H1 (cell line): ENCODE measurements at places on chromosomes 13 and 19. TPM values are rescaled to one million over a fixed set of nuclear protein-coding genes. Genes with fewer than 3 reads are reported as not detected.

TEX26 gene
- not detected in 2 replicates for total RNA-seq

NTN5 gene
- total RNA-seq = 0.15 and 0.47 TPM in 2 replicates

TSHZ3 gene
- 9.3 and 12.3 TPM in 2 replicates for total RNA-seq

- H3K27me3 ChIP-seq = no peaks in the 10 kb centered on the region
- no peaks in the 10 kb centered on the region for H3K36me3 ChIP-seq
- peak; percentile 94 for DNase-seq
- no peak overlapping the region for H3K27ac ChIP-seq
- H3K4me1 ChIP-seq = peaks cover 8% of the 10 kb centered on the region
Measured at GRCh38 chr19:53908106-53908934, 758 bp upstream of the CACNG7 start.

DNA sequence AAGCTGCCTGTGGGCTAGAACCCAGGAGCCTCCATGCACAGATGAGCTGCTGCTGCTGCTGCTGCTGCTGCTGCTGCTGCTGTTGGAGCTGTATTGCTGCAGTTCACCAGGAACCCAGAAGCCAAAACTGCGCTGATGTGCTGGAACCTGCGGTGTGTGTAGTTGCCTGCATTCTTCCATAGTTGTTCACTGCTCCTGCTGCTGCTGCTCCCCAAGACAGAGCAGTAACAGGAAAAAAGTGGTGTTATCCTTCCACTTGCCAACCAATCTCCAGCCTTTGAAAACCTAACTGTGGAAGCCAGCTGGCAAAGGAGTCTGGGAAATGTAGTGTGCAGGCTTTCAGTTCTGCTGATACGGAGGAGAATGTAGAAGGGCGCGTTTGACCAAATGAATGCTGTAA, 37.9 kb downstream of the ARHGAP35 start:
- no peak overlapping the region for H3K4me3 ChIP-seq
- no peaks in the 10 kb centered on the region for H3K27me3 ChIP-seq
- H3K4me1 ChIP-seq = no peaks in the 10 kb centered on the region; the same call in 1 of the 2 replicates
- H3K27ac ChIP-seq = no peak overlapping the region
- DNase-seq = no peak
- no peaks in the 10 kb centered on the region for H3K36me3 ChIP-seq

DNA sequence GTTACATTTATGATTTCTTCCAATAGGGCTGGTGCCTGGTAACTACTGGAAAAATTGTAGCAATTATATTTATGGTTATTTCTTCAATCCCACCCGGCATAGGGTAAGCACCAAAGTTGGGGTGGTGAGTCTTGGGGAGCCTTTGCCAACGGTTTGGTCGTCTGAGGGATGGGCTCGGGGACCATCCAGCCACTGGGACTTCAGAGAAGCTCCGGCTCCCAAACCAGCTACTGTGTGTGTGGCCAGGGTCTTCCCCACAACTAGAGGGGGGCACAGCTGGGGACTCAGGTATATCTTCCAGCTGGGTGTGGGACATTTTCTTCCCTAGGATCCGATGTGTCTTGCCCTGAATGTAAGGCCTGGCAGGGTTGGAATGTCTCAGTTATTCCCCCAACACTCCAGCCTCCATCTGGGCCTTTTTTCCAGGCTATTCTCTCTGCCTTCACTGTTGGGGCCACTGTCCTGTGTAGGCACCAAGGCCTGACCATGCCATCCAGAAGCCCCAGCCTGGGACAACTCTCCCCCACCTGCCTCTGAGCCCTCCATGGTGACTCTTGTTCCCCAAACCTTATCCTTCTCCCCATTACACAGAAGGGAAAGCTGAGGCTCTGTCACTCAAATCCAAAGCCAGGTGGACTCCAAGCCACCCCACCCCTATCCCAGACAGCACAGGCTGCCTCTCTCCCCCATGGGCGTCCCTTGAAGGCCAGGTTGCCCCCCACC, 1.1 kb upstream of the IFI30 start:
- H3K36me3 ChIP-seq = peaks cover 4% of the 10 kb centered on the region; the same call in 1 of the 2 replicates
- peaks cover 17% of the 10 kb centered on the region for H3K27me3 ChIP-seq
- no peaks in the 10 kb centered on the region for H3K4me1 ChIP-seq
- no peak for DNase-seq
- no peak overlapping the region for H3K27ac ChIP-seq

DNA sequence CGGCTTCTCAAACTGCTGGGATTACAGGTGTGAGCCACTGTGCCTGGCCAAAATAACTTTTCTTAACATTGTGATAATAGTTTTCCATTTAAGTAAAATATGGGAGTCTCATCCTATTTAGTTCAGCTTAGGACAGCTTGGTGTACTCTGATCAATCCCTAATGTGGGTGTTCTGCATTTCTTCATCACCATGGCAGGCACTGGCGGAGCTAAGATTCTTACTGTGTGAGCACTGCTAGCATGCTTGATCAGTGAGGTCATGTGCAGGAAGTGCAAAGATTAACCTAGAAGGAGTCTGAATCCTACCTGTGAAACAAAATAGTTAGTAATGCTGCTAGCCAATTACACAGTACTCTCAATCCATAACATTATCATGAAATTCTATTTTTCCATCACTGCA, 1684.2 kb upstream of the SLC10A2 start:
- no peak overlapping the region for H3K27ac ChIP-seq
- no peaks in the 10 kb centered on the region for H3K27me3 ChIP-seq
- no peak for DNase-seq
- no peaks in the 10 kb centered on the region for H3K4me1 ChIP-seq
- H3K4me3 ChIP-seq = no peak overlapping the region

- peak; percentile 98 for DNase-seq
- no peaks in the 10 kb centered on the region for H3K36me3 ChIP-seq
- no peaks in the 10 kb centered on the region; the same call in none of the 2 replicates for H3K4me1 ChIP-seq
- H3K27ac ChIP-seq = peak within 1 kb of the TSS; percentile 76
- H3K27me3 ChIP-seq = no peaks in the 10 kb centered on the region
Measured at GRCh38 chr19:45423589-45424190, at the start of gene ERCC1. ERCC1 (minus strand) TSS chr19:45423917; CDS start chr19:45423374, 543 bp downstream.

GRCh38 chr13:32423592-32423991, 4.3 kb downstream of the N4BP2L1 start:
- no peak overlapping the region for H3K27ac ChIP-seq
- H3K36me3 ChIP-seq = no peaks in the 10 kb centered on the region
- H3K4me3 ChIP-seq = no peak overlapping the region
- H3K27me3 ChIP-seq = peaks cover 10% of the 10 kb centered on the region
- DNase-seq = no peak

DNA sequence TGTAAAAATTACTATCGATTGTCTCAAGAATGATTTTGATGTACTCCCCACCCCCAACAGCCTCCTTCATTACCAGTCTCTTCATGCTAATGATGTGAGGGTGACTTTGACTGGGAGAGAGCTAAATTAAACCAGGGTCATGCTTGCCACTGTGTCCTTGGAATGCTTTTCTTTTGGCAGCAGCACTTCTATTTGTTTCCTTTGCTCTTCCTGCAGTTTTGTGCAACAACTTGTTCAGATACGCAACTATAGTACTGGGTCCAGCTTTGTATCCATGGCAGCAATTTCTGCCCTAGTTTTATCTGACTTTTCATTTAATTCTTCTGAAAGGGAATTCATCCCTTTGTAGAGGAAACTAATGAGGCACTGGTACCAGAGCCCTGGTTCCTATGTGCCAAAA, 2792.1 kb downstream of the PCDH9 start:
- no peaks in the 10 kb centered on the region for H3K36me3 ChIP-seq
- H3K27ac ChIP-seq = no peak overlapping the region
- DNase-seq = no peak
- no peak overlapping the region for H3K4me3 ChIP-seq

GRCh38 chr13:74136084-74136658, 2.0 kb upstream of the KLF12 start:
- H3K27me3 ChIP-seq = no peaks in the 10 kb centered on the region; the same call in 1 of the 2 replicates
- no peaks in the 10 kb centered on the region for H3K36me3 ChIP-seq
- no peak for DNase-seq
- H3K27ac ChIP-seq = peak overlapping the region; percentile 74; the same call in 1 of the 2 replicates
- H3K4me1 ChIP-seq = peaks cover 3% of the 10 kb centered on the region; the same call in 1 of the 2 replicates

DNA sequence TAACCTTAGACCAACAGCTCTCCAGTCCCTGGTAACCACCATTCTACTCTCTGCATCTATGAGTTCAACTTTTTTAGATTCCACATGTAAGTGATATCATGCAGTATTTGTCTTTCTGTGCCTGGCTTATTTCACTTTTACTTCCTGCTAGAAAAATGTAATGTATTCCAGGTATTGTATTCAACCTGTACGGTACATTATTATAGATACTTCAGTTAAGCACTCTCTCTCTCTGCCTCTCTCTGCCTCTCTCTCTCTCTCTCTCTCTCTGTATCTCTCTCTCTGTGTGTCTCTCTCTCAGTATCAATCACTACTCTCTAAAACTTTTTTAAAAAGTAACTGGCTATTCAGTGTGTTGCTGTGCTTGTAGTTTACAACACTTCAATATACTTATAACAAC, 8.4 kb downstream of the DACH1 start:
- H3K4me1 ChIP-seq = no peaks in the 10 kb centered on the region
- no peaks in the 10 kb centered on the region for H3K27me3 ChIP-seq
- H3K27ac ChIP-seq = no peak overlapping the region
- H3K36me3 ChIP-seq = no peaks in the 10 kb centered on the region
- no peak for DNase-seq
